ENCODE measurements at places on chromosomes 16 and 17.

DNA sequence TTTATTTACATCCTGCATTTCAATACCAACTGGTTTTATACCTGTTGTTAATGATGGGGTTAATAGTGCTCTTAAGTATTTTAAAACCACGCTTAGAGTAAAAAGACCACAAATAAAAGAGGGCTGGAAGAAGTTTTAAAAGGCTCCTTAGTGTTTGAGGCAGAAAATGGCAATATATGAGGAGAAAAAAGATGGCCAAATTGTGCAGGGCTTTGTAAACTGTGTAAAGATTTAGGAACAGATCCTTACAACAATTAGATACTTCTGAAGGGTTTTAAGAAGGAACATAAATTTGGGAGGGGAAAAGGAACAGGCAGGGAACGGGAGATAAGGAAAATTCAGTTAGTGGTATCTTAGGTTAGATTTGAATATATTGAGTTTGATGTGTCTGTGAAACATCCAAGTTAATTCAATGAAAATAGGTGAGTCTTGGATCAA, 12.7 kb downstream of the CDC27 start:
- no peak for DNase-seq

DNA sequence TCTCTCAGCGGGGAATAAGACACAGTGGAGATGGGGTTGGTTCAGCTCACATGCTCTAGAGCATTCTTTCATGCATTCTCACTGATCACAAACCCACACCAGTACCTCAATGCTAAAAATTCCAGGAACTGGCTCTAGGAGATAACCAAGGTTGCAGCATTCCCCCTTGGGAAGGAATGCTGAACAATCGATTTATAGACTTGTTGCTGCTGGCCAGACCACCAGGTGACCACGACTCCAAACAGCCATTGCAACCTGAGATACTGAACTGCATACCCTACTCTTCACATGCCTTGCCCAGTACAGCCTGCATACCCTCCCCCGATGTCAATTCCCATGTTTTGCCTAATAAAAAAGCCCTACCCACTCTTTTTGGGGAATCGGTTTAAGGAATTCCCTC, 75.1 kb upstream of the GPRC5B start:
- DNase-seq, result no peak

- DNase-seq, result no peak
These were observed 84.7 kb downstream of the VAT1L start for GRCh38 chr16:77873066-77873465.

DNA sequence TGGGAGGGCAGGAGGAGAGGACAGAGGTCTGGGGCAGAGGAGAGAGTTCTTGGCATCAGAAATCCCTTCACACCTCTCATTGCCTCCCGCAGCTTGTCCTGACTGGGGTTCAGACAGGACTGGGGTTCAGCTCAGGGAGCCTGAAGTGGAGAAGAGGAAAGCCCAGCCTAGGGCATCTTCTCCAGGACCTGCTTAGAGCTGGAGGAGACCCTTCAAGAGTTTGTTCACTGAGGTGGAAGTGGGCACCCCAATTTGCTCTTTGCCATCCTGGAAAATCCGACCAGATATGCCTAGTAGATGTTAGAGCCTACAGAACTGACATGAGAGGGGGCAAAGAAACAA, 2.0 kb downstream of the HOXB3 start:
- no peak for DNase-seq

GRCh38 chr17:21058098-21058893, 15.5 kb upstream of the USP22 start:
- no peak for DNase-seq

- no peak for DNase-seq
These were observed 458.9 kb upstream of the DYNLRB2 start for GRCh38 chr16:80081846-80082245.

- DNase-seq, result no peak
These were observed 104.3 kb upstream of the TNRC6C start for GRCh38 chr17:77854083-77854758.

GRCh38 chr17:57271821-57272220, 15.5 kb downstream of the MSI2 start:
- no peak for DNase-seq

DNA sequence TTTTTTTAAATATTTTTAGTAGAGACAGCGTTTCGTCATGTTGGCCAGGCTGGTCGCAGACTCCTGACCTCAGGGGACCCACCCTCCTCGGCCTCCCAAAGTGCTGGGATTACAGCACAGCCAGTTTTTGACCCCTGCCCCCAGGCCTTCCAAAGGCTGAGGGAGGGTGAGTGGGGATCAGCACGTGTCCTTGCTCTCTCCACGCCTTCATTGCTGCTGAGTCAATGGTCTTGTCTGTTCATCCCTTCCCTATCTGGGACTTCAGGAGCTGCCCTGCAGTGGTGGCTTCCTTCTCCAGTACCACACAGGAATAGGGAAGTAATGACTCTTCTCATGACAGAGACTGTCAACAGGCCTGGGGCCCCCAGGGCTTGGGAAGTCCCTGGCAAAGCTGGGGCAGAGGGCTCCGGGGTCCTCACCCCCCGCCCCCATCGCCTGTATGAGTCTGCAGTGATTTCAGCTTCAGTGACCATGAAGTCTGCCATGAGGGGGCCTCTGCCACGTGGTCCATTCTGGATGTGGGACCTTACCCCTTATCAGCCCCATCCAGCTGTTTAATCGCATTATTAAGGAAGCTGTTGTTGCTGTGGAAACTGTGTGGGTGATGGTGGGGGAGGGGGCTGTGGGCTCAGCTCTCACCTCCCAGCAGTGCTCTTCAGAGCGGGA, 6.1 kb downstream of the ABCC3 start:
- DNase-seq, result no peak

DNA sequence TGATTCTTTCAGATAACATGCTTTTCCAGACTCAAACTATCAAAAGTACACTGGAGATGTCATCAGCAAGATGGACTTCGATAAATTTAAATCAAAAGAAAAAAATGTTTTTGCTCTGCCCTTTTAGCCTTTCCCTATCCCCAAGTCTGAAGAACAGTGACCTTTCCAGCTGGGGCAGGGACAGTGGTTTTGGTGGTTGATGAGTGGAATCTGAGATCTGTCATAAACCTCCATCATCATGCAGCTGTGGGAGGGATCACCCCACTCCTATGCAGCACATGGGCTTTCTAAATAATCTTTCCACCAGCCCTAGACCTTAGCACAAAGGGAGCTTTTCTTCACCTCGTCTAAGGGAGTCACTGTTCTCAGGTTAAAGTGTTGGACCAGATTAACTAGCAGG, 869.5 kb upstream of the SOX9 start:
- DNase-seq, result no peak

DNA sequence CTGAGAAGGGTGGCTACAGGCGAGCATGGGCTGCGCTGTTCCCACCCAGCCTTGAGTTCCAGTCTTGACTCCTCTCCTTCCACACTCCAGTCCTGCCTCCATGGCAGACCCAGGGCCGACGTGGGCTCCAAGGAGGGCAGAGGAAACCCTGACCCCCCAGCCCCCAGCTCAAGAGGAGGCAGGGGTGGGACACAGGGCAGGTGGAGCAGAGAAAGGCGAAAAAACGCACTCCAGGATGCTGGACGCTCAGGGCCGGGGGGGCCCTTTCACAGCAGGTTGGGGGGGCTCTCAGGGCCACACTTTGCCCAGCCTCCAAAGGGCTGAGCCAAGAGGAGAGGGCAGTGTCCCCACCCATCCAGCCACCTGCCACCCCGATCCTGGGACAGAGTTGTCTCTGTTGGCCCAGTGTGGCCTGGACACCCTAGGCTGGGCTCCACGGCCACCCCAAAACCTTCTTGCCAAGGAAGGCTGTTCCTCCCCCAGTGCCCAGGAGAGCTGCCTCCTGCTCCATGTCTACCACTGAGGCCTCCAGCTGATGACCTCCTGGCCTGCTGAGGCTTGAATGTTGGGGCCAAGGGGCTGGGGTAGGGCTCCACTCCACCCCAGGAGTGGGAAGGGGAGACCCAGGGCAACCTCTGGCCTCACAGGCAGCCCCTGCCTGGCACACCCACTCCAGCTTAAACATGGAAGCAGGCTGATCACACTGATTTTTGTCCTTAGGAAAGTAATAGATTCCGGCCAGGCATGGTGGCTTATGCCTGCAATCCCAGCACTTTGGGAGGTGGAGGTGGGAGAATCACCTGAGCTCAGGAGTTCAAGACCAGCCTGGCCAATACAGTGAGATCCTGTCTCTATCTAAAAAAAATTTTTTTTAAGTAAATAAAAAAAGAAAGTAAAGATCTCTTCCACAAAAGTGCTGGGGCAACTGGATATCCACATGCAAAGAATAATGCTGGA, 7.4 kb upstream of the CCDC57 start:
- DNase-seq, result no peak

GRCh38 chr16:984121-984694, 2.6 kb downstream of the SOX8 start:
- no peak for DNase-seq

- peak; percentile 8 for DNase-seq
These were observed 121.3 kb downstream of the METRNL start for GRCh38 chr17:83200751-83201150.

- DNase-seq, result no peak
These were observed 10.3 kb upstream of the PVALEF start for GRCh38 chr17:81154961-81155360.

DNA sequence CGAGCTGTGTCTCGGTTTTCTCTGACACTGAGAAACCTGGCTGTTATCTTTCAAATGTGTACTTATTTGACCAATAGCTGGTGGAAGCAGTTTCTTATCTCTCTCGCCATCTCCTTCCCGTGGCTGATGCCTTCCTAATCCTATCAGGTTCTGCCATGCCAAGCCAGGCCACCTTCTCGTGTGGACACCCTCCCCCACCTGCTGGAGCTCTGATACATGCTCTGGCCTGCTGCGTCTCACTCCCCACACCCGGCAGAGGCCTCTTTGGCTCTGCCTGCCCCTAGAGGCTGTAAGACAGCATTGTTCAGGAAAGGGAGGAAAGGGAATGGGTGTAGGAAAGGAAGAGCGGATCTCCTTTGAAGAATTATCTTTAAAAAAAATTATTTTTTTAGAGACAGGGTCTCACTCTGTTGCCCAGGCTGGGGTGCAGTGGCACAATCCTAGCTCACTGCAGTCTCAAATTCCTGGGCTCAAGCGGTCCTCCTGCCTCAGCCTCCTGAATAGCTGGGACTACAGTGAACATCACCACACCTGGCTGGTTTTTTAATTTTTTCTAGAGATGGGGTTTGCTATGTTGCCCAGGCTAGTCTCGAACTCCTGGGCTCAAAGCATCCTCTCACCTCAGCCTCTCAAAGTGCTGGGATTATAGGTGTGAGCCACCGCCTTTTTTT, 7.5 kb upstream of the ARMC5 start:
- DNase-seq, result peak; percentile 68

DNA sequence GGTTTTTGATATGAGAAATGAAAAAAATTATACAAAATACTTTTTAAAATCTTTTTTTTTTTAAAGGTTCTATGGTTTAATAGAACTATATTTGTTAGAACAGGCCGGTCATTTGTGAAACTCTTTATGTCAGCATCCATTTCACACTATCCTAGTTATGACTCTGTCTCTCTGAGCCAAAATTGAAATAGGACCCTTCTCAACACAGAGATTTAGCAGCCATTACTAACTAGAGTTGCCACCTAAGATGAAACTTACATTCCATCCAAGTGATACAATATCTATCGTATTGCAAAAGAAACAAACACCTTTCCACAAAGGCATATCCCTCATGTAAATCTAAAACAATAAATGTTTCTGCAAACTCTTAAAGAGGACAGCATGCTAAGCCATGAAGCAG, 249.8 kb downstream of the CDH11 start:
- no peak for DNase-seq

DNA sequence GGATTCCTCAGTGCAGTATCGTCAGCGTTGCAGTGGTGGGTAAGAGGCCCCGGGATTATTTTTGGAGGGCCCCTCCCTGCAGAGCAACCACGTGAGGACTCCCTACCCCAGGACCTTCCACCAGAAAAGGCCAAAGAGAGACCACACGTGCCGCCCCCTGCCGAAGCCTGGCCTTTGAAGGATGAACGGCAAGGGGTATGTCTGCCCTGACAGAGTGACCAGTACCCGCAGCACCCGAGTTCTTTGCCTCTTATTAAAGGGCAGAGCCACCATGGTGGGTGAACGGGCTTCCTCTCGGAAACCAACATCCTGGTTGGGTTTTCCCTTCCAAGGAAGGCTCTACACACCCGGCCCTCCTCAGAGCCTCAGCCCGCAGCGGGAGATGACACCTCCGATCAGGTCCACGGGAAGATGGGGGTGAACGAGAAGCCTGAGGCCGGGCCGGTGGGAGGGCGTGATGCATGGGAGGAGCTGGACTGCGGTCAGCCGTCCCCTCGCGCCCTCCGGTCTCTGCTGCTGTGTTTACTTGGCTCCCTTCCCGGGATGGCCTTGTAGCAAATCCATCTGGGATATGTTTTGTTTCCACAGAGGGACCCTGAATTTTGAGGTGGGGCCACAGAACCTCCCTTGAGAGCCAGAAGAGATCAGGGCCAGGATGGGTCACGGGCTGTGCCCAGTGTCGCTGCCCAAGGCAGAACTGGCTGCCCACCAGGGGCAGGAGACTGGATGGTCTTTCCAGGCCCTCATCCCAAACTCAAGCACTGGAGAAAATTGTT, 49.1 kb downstream of the TBC1D16 start:
- DNase-seq, result no peak

GRCh38 chr17:80092959-80093358, 8.4 kb upstream of the GAA start:
- DNase-seq, result no peak

DNA sequence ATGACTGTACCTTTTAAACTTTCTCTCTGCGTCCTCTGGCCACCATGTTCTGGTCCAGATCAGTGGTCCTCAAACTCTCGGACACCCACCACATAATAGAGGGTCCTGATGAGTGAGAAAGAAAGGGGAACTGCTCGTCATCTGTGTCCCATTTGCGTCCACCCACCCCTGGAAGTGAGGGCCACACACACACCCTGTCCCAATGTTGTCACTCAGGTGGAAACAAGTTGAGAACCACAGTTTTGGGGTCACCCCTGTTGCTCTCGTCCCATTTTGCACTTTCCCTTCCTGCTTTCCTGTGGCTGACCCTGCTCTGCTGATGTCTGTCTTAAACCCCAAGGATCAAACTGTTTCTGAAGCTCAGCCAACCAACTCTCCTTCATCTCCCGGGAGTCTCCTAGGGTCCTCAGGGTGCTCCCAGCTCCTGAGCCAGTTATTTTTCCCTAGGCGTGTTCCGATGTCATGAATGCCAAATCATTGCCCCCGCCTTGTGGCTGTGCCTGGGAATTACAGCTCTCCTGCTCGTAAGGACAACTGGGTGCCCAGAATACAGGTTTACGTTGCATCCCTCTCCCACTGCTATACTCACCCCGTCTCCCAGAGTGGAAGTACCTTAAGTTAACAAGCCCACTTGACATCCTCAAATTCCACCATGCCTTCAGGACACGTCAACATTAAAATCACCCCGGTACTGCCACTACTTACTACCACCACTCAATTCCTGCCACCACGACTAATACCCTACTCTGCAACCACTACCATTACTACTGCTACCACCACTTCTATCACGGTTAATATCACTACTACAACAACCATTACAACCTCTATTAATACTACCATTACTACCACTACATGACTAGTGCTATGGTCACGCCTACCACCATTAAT, 26.0 kb upstream of the HNF1B start:
- peak; percentile 78 for DNase-seq
